ENCODE measurements at places on chromosomes 2 and 18. TPM values are rescaled to one million over a fixed set of nuclear protein-coding genes. Genes with fewer than 3 reads are reported as not detected.

AQP12A gene
- not detected for total RNA-seq

AGXT gene
- not detected for total RNA-seq

SEPTIN10 gene
- total RNA-seq: 45.1 TPM

PIEZO2 gene
- 0.61 TPM for total RNA-seq

Measured in A549 treated with GW870086 at 1 μM for 4 hours (cell line).